ENCODE measurements at places on chromosomes 13 and 19.

DNA sequence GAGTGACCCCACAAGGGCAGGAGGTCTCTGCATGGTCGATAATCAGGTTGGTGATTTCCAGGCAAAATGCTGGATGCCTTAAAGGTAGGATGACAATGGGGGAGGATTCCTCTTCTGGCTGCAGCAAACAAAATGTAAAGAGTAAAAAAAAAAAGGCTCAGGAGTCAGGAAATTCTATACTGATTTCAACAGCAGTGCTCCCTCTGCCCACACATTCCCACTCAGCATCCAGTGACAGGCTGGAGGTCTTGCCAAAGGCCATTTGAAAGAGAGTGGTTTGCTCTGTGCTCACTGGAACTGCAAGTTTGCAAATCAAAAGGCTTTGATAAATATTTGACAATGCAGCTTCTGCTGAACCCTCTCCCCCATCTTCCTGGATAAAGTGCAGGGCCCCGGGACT, 135.4 kb downstream of the TNFRSF19 start:
- no peak for DNase-seq

DNA sequence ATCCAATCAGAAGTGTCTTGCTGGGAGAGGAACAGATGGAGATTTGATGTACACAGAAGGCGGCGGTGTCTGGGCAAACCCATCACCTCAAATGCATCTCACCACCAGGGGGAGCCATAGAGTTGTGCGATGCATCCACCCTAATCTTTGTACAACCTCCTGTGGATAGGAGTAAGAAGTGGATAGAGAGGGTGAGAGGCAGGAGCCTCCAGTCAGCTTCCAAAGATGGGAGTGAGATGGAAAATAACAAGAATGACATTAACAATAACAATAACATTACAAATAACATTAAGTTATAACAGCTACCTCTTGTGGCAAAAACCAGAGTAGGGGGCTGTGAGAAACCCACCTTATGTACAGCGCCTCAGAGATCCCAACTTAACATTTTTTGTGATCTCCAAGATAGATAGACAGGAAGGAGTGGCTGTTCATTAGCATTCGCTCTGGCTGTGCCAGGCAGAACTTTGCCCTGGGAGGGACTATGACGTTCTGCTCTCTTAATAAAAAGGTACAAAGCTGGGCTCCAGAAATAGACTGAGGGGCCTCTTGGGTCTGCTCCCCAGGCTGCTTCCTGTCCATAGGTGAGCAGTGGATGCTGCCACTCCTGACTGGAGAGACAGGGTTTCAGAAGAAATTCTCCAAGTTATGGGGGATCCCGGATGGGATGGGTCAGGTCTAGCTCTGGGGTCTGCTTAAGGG, 5.2 kb upstream of the CEACAM18 start:
- DNase-seq, result peak; percentile 83

- DNase-seq, result no peak
Observed at GRCh38 chr13:70842062-70842644, 733.9 kb upstream of the KLHL1 start.

DNA sequence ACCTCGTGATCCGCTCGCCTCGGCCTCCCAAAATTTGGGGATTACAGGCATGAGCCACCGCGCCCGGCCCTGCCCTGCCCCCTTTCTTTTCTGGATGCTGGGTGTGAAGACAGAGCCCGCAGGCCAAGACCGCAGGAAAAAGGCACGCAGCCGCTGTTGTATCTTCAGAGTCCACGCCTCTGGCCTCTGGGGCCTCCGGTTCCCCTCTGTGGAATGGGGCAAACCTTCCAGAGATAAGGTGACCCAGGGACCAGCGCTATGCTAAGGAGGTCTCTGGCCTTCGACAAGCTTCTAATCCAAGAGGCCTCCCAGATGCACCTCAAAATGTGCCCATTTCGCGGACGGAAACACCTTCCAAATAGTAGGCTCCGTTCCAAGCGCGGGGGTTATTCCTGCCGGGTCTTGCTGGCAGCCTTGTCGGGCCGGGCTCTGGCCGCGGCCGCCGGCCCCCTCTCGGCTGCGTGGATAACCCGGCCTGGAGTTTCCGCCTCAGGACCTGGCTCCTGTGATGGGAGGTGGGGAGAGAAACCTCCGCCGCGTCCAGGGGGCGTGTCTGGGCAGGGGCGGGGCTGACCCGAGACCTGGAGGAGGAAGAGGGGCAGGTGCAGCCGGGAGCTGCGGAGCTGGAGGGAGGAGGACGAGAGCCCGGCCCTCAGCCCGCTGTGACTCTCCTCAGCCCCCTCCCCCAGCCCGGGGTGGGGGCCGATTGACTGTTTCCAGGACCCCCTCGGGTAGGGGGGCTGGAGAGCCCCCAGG, 13.1 kb downstream of the TJP3 start:
- peak; percentile 83 for DNase-seq

DNA sequence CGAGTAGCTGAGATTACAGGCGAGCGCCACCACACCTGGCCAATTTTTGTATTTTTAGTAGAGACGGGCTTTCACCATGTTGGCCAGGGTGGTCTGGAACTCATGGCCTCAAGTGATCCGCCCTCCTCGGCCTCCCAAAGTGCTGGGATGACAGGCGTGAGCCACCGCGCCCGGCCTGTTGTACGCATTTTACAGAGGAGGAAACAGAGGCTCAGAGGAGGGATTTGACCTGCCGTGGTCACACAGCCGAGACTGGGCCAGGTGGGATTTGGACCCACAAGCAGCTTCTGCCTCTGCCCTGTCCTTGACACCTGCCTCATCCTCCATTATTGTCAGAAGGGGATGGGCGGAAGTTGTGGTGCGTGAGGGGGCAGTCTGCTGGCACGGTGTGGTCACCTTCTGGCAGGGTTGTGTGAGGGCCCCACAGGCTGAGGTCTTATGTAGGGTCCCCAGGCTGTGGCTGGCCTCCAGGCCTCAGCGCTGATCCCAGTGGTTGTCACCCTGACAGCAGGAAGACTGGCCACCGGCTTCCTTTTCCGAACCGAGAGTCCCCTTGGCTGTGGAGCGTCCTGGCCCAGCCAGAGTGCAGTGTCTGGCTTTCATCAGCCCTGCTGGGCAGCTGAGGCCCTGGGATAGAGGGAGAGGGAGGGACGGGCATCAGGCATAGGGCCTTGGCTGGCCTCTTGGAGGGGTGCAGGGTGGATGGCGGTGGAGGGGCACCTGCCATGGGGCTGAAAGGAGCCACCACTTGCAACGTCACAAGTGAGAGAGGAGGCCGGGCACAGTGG, 20.3 kb downstream of the NFIC start:
- DNase-seq, result no peak

DNA sequence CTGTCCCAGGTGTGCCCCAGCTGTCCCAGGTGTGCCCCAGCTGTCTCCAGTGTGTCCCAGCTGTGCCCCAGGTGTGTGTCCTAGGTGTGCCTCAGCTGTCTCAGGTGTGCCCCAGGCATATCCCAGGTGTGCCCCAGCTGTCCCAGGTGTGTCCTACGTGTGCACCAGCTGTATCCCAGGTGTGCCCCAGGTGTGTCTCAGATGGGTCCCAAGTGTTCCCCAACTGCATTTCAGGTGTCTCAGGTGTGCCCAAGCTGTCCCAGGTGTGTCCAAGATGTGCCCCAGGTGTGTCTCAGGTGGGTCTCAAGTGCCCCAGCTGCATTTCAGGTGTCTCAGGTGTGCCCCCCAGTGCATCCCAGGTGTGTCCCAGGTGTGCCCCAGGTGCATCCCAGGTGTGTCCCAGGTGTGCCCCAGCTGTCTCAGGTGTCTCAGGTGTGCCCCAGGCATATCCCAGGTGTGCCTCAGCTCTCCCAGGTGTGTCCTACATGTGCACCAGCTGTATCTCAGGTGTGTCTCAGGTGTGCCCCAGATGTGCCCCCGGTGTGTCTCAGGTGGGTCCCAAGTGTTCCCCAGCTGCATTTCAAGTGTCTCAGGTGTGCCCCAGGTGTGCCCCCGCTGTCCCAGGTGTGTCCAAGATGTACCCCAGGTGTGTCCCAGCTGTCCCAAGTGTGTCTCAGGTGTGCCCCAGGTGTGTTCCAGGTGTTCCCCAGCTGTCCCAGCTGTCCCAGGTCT, 1.3 kb upstream of the GRK1 start:
- DNase-seq, result peak; percentile 36

GRCh38 chr19:10835089-10835753, 791 bp downstream of the TMED1 start:
- DNase-seq, result no peak

GRCh38 chr19:45809643-45810159, 5.4 kb downstream of the RSPH6A start:
- no peak for DNase-seq

- DNase-seq, result peak; percentile 95
Observed at GRCh38 chr19:38850436-38850975, 720 bp upstream of the HNRNPL start.

DNA sequence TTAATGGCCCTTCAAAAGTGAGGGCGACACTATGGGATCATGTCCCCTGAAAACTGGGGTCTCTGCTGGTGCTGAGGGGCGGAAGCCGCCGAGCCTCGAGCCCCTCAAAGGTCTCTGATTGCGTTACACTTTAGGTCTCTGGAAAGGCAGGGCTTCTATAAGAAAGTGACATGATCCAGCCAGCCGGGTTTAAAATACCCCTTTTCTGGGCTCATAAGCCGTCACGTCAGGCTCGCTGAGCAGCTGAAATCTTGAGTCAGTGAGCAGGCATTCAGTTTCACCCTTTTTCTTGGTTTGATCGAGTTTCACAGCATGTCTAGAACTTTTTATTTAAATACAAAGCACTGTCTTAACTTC, 600 bp upstream of the HMGB1 start:
- no peak for DNase-seq

GRCh38 chr19:56159622-56160271, 16.1 kb upstream of the GALP start:
- no peak for DNase-seq

- DNase-seq, result no peak
Observed at GRCh38 chr19:17406046-17406886, 836 bp upstream of the BST2 start.

DNA sequence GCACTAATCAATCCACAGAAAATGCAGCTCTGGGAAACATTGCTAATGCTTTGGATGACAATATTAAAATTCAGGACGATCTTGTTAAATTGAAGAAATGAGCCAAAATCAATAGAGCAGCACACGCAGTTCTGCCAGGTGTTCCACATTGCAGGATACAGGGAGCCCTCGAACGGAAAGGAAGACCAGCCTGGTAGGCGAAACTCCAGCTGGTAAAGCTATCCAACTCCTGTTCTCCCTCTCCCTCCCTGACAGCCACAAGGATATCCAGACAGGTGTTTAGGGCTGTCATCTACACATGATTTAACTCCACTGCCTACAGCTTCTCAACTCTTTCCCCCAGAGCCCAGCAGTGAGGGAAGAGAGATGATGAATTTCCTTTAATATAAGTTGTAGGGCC, 67.7 kb downstream of the EPSTI1 start:
- DNase-seq, result no peak

GRCh38 chr19:32457571-32458158, 52.1 kb downstream of the DPY19L3 start:
- DNase-seq, result no peak

DNA sequence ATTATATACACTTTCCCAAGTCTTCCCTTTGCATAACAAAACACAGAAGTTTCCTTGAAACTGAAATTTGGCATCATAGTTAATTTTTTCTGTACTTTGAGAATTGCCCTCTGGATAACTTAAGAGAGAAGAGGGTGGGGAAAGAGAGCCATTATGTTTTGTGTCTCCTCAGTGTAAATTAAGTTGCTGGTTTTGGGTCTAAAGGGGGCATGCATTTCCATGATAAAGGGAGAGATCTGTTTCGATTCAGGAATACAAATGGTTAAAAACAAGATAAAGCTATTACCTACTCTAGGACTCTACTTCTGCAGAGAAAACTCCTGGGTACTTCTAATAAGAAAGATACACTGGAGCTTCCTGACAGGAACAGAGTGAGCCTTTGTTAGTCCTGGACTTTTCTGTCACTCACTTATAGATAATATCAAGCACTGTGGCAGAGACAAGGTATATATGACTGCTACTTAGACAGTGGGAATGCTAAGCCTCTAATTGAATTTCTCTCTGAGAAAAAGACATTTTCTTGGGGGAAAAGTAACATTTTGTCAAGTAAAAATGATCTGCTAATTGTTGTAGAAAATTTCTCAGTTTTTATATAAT, 142.8 kb upstream of the PCDH9 start:
- no peak for DNase-seq

DNA sequence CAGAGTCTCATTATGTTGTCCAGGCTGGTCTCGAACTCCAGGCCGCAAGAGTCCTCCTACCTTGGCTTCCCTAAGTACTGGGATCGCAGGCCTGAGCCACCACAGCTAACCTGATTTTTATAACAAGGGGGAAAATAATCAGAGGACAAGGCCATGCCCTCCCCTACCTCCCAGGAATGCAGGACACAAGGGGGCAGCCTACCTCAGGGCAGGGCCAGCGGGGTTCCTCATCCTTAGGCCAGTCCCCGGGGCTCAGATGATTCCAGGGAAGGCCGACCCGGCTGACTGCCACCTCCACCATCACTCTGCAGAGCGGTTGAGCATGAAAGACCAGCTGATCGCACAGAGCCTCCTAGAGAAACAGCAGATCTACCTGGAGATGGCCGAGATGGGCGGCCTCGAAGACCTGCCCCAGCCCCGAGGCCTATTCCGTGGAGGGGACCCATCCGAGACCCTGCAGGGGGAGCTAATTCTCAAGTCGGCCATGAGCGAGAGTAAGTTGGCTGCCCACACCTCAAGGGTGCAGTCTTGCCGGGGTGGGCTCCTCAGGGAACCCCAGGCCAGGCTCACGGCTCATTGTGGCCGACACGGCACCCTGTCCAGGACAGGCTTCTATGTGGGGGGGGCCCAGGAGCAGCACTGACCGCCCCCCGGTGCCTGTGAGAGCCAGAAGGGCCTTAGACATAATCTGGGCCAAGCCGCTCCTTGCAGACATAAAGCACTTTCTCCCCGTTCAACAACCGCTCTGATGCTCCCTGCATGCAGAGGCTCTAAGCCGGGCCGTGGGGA, 26.8 kb downstream of the PEX11G start:
- no peak for DNase-seq

DNA sequence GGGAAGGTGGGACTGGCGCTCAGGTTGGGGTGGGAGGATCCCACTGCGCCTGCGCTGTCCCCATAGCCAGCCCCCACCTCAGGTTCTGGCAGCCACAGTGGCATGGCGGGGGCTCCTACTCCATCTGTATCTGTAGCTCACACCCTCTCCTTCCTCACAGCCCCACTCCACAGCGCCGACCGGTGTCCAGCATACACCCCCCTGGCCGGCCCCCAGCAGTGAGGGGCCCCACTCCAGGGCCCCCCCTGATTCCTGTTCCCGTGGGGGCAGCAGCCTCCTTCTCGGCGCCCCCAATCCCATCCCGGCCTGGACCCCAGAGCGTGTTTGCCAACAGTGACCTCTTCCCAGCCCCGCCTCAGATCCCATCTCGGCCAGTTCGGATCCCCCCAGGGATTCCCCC, 6.0 kb downstream of the TMED1 start:
- no peak for DNase-seq

GRCh38 chr13:112776971-112777370, 87.1 kb downstream of the ATP11A start:
- no peak for DNase-seq

DNA sequence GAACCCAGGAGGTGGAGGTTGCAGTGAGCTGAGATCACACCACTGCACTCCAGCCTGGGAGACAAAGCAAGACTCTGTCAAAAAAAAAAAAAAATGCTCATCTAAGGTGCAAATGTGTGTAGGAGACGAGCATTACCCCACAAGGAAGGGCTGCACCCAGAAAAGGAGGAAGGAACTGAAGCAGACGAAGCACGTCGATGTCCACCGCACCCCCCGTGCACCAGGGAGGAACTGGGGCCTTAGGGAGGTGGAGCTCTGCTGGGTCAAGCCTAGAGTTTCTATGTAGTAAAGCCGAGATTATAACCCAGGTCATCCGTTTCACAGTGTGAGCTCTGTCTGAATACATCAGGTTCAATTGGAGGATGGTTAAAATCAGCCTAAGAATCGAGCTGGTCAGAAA, 1.1 kb downstream of the VSTM1 start:
- DNase-seq, result no peak

Data from neural crest cell (in vitro differentiated cells).